ENCODE measurements at places on chromosomes 2 and 18.

DNA sequence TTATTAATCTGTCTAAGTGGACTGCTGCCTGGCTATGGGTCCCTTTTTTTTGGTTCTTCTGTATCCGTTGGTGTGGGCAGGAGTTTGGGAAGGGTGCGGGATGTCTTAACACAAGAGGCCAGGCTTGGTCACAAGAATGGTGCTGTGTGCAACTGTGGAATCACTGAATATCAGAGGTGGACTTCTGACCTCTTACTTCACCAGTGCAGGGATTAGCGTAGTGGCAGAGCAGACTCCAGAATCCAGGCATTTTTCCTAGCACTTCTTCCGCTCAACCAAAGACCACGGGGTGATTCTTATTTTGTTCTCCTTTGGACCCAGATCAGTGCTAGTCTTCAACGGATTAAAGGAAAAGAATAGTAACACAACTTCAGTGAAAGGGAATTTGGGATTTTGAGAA is 254.3 kb upstream of the TNP1 start:
- no peak for DNase-seq

- DNase-seq: peak; percentile 33
These were observed 20.8 kb upstream of the TNP1 start for GRCh38 chr2:216880509-216881184.

GRCh38 chr18:48402953-48403352 is 6.2 kb downstream of the ZBTB7C start:
- no peak for DNase-seq

- no peak for DNase-seq
These were observed 256.4 kb upstream of the TCF4 start for GRCh38 chr18:55844382-55844781.

DNA sequence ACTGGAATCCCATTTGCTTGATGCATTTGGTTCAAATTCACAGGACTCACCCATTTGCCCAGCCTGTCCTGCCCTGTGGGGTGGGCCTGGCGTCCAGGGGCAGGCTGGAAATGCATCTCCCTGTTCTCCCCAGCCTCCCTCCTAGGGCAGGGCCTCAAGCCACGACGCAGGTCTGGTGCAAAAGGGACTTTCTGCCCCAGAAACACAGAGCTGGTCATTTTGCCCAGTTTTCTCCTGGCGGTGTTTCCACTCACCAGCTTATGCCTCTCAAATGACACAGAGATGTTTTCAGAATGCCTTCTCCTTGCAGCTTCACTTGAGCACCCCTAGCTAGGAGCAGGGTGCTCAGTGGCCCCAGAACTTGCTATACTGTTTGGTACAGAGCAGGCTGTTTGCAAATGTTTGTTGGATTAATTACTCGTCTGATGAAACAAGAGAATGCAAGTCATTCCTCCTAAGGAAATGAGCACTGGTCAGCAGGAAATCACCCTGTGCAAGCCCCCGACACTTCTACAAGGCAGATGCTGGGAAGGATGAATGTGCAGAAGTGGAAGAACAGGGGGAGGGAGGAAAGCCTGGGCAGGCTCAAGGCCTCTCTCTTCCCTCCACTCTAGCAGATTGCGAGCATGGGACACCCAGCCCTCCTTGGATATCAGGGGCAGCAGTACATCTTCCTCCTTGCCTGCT is 164.3 kb upstream of the APCDD1 start:
- no peak for DNase-seq

DNA sequence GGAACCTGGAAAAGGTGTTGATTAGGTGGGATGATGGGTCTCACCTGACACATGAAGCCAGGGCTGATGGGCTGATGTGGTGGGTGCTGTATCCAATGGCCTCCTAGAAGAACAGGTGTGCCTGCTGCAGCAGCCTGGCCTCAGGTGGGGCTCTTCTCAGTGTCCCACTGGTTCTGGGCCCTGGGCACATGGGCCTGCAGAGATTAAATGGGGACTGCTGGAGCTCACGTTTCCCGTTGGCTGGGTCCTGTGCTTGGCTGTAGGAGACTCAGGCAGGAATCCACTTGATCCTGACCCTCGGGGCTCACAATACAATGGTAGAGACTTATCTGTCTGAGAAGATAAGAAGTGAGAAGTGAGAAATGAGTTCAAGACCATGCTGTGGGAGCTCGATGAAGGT is 170.9 kb downstream of the KCNS3 start:
- DNase-seq: no peak

Measured in MCF 10A (cell line).